NCI-H524 treated with DMSO at 0.1 percent for 48 hours (cell line): ENCODE measurements at places on chromosomes 3 and 15.
A peak's percentile ranks its signal among the peaks of the same experiment; 100 is the strongest.

- no peak for DNase-seq
These were observed 818.8 kb upstream of the LMCD1 start for GRCh38 chr3:7682822-7683229.

GRCh38 chr15:89448825-89449224, 47.6 kb downstream of the RHCG start:
- DNase-seq = no peak

DNA sequence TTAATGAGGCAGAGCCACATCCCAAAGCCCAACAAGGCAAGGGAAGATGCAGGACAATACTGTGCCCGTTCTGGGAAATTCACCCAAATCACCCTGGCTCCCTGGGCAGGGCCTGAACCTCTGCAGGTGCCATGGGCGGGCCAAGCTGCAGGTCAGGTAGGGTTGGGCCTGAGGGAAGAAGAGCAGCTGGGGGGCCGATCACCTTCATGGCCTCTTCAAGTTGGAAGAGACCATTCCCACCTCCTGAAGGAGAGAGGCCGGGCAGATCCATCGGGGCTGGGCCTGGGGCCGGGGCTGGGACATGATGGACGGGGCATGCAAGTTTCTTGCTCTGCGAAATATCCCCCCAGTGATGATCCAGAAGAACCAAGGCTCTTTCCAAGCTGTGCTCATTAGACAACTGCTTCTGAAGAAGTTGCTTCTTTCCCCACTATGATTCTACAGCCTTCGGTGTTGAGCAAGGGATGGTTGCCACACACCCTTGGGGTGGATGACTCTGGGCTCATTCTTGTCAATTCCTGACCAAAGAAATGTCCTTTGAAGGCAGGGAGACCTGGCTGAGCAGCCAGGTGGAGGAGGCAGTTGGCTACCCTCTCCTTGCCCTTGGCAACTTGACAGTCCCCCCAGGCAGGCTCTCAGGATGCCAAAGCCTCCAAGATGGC, 38.2 kb downstream of the KLHL25 start:
- DNase-seq = no peak

GRCh38 chr3:19190602-19191001, 42.3 kb downstream of the KCNH8 start:
- DNase-seq = no peak

DNA sequence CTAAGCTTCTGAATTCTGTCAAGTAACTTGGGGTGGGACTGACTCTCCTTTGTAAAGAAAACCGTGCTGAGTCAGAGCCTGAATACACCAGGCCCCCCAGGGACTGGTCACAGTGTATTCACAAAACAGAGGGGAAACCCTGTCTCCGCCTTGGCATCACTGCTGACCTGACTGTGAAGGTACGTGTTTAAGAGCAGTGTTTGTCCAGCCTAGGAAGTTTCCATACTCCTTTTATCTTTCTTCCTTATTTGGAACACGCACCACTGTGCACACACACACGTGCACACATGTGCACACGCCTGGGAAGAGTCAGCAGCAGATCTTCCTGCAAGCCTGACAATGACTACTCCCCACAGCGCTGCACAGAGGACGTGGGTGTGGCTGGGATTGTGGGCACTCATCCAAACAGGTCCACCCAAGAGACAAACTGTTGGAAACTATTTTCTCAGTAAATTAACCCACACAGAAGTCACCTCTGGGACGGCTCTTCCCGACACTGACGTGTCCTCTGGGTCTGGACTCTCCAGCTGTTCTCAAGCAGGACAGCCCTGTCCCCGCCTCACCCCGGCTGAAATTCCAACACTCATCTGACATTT, 87.7 kb downstream of the ATP10A start:
- DNase-seq = no peak

DNA sequence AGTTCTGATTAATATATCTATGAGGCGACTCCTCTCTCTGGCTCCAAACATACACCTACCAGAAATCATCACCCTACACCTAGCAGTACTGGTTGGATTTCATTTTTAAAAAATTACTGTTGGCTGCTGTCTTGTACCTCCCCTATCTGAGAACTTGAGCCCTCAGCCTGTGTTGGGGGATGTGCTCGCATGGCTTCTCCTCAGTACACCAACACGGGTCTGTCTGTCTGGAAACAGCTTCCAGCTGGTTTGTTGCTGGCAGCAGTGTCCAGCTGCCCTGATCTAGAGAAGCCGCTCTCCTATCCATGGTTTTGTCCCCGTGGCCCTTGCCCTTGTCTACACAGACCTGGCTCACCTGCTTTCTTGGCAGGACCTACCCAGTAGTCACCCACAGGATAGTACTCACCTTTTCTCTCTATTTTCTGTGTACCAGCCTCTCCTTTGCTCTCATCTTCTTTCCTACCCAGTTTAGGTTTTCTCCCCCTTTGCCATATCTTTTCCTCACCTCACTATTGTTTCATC, 43.2 kb upstream of the NEDD4 start:
- DNase-seq = no peak

DNA sequence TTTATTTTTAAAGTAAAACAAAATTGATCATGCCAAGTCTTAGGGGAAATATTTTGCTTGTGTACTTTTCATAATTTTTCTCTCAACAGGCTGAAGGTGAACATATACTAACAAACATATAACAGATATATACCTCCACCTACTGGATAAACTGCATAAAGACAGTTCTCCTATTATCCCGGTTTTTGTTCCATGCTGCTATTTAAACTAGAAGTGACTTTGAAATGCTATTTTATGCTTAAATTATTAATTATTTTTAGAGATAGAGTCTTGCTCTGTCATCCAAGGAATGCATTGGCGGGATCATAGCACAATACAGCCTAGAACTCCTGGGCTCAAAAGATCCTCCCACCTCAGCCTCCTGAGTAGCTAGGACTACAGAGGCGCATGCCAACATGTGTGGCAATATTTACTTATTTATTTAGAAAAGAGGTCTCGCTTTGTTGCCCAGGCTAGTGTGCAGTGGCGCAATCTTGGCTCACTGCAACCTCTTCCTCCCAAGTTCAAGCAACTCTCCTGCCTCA, 49.8 kb downstream of the ST3GAL6 start:
- no peak for DNase-seq

DNA sequence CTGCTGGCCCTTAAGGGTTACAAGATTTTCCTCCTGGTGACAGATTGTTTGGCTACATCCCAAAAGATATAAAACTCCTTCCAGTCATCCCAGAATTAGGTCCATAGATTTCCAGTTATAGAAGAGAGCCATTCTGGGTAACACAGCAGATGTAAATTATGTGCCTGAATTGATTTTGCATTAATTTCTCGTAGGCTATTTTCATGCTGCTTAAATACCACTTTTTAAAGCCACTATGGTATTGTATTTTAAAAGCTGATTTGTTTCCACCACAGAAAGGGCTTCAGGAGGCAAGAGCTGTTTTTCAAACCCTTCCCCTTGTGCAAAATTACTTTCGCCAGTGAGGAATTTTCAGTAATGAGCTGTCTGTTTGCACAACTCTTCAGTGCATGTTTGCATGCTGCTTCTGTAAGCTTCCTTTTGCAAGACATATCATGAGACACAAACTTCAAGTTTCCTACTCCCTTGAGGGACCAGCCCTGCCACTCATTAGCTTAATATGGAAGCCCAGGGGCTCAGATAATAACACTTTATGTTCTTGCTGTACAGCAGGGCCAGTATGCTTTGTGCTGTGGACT, 105.4 kb upstream of the TNIK start:
- peak; percentile 75 for DNase-seq

GRCh38 chr3:143171141-143171980, 51.8 kb downstream of the CHST2 start:
- DNase-seq = no peak

DNA sequence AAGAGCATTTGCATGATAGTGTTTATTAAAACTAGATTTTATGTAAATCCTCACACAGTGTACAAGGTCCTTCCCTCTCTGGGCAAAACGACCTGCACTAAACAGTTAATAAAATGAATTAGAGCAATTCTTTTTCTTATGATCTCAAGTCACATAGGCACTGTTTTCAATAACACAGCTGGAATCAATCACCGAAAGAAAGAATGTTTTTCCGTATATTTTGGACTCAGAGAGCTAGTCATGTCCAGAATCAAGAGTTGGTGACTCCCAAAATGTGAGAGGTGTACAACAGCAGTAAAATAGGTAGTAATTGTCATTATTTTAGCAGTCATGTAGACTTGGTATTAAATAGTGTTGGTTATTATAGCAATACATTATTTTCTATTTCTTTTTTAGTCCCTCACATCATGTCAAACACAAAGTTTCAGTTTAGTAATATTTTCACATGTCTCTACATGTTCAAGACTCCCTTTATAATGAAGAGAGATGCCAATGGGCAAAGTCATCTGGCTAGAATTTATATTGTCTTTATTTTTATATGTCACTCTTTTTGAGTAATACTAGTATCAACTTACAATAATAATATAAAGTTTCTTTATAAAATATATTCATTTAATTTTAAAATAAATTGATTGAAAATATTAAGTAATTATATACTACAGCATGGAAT, 448.6 kb upstream of the CDIN1 start:
- no peak for DNase-seq

DNA sequence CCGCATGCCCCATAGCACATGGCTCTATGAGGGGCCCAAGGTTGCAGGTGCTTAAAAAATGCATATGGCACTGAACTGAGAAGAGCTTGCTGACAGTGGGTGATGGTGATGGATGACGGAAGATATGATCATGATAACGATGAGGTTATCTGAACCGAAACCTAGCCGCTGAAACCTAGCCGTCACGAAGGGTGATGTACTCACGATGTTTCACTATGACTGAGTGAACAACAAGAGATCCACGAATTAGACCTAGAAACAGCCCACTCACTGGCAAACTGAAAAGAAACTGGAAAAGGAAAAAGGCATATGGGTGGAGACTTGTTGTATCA, 57.6 kb upstream of the BCL6 start:
- no peak for DNase-seq

GRCh38 chr3:141471160-141471559, 15.7 kb upstream of the RASA2 start:
- no peak for DNase-seq

GRCh38 chr15:27458345-27459084, 487.5 kb downstream of the GABRG3 start:
- peak; percentile 6 for DNase-seq

DNA sequence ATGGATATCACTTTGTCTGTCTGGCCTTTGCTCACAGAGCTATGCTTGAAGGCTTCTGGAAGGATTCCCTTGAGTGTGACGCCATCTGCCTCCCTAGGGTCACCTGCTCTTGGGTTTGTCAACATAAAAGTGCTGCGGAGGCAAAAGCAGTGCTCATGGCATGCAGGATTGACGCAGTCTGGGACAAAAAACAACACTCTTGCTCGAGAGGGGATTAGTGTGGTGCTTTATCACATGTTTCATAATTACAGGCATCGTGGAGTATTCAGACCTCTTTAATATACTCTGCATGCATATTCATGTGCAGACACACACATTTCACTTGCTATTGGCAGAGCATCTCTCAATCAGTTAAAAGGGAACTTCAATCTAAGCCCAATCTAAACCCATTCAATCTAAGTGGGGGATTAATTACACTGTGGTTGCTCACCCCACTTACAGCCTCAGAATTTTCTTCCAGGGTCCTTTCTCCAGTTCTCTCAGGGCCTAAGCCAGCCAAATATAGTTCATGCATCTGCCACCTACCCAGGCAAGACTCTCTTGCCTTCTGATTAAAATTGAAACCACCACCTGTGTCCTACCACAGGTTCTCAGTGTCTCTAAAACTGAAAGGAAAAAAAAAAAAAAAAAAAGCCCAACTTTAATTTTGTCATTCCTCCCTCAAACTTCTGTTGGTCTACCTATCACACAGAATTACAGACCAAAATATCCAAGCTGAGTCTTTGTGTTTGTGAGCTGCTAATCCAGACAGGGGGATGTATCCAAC, 75.6 kb downstream of the BFSP2 start:
- DNase-seq = peak; percentile 99

GRCh38 chr3:149356044-149356592, 21.3 kb downstream of the TM4SF1 start:
- no peak for DNase-seq

DNA sequence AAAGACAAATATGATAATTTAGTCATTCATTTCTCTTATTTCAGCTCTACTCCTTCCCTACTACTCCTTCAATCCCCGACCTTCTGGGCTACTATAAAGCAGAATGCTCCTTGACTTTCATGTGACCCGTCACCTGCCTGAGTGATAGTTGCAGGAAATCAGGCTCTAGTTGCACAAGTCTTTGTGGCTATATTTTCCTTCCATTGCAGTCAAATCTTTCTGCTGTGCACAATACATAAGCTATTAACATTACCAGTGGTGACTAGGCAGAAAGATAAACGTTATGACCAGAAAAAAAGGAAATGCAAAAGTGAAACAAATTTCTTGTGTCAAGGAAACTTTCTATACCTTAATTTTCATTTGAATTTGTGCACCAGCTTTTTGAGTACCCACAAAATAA, 2.3 kb downstream of the SUCNR1 start:
- DNase-seq = no peak

- DNase-seq = no peak
These were observed 42.7 kb downstream of the HHLA2 start for GRCh38 chr3:108338901-108339545.

DNA sequence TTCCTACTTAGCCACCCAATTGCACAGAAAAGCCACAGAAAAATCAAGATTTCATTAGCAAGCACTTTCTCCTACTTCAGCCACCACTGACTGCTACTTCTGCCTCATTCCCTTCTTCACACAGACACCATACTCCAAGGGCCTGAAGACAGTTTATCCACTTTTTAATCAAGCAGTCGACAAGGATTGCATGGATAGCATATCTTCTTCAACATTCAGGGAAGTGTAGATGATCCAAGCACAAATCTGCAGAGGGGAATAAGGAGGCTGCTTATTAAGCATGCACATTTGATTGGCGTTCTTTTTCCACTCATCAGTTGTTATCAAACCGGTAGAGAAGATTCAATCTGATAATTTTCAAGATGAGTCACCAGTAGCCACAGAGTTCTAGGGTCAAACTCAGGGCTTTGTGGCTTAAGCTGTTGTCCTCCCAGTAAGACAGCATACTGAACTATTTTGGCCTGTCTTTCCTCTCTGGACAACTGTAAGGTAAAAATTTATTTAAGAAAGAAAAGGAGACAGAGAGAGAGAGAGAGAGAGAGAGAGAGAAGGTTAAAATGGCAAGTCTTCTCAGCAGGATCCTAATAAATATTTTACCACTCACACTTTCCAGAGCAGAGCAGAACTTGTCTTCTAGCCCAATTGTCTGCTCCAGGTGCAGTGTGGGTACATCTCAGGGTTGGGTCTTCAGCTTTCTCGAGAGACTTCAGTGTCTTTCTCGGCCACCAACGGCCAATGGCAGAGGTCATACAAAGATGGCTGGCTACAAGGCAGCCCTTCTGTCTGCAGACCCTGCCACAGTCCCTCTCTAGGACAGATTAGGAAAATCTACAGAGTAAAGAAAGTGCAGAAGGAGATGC, 80.6 kb upstream of the BHLHE40 start:
- DNase-seq = no peak

GRCh38 chr3:78857494-78858111, 910.2 kb downstream of the ROBO1 start:
- peak; percentile 57 for DNase-seq

GRCh38 chr3:45659661-45660566, 29.3 kb upstream of the SACM1L start:
- no peak for DNase-seq
